ENCODE measurements at places on chromosomes 2 and 18.

DNA sequence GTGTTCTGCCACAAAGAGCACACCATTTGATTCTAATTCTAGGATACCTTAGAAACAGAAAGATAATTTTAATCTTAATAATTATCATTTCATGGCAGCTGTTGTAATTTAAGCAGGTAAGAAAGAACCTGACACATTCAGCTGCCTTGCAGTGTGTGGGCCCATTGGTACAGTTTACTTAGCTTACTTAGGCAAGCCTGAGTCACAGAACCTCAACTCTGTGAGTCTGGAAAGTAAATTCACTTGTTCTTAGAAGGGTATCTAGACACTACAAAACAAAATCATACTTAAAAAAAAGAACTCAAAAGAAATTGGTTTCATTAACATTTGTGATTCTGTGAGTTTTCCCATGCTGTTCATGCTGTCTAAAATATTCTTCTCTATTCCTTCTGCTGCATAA lies 956.3 kb upstream of the SLC39A10 start:
- DNase-seq, result no peak

- no peak for DNase-seq
Observed at GRCh38 chr18:22398464-22398863, 19.3 kb downstream of the CTAGE1 start.

GRCh38 chr2:197205585-197206215 lies 104.9 kb downstream of the ANKRD44 start:
- peak; percentile 45 for DNase-seq

DNA sequence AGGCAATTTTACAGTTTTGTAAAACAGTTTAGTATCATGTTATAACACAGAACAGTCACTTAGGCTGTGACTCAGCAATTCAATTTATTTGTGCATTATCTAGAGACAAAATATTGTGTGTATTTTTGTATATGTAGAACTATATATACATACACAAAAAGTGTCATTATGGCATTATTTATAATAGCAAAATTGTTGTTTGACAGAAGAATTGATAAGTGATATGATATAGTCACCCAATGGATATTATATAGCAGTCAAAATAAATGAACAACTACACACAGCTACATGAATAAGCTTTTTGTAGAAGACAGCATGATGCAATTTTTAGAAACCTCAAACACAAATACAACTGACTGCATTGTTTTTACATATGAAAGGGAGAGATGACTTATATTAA lies 334.0 kb downstream of the TRIB2 start:
- DNase-seq, result no peak

GRCh38 chr2:143824791-143825190 lies 695.1 kb downstream of the ZEB2 start:
- DNase-seq, result no peak

GRCh38 chr18:31146809-31147208 lies 15.8 kb downstream of the DSC1 start:
- no peak for DNase-seq

DNA sequence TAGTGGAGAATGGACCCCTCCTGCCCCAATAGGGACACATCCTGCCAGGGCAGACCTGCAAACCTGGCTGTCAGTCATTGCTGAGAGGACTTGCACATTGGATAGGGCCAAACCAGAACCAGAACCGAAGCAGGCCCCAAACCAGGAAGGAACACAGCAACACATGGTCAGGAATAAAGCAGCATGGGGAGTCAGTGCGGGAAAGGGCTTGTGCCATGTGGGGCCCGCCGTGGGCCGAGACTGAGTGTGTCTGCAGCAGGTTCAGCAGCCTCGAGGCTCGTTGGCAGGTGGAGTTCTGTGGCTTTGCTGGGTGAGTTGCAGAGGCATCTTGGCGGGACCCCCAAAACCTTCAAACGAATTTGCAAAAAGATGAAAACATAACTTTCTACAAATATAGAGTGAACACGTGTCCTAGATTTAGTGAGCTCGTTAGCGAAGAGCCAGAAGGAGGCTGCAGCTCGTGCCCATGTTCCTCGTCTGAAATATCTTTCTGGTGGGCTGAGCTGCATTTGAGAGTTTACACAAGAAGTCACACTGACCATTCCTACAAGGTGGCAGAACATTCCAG lies 44.9 kb upstream of the LDLRAD4 start:
- DNase-seq, result no peak

All from Kasumi-1 (cell line).